Activated CD4-positive, alpha-beta T cell treated with anti-CD3 and anti-CD28 coated beads for 36 hours (primary cell): ENCODE measurements at places on chromosomes 3 and 15. TPM values are rescaled to one million over a fixed set of nuclear protein-coding genes. Genes with fewer than 3 reads are reported as not detected.

Gene POPDC2
- total RNA-seq, result 1.7 TPM

Gene ZCWPW2
- total RNA-seq, result 0.37 TPM

Gene GOLGA8J
- total RNA-seq, result not detected

Gene PLA2G4D
- total RNA-seq, result not detected

Gene ACTC1
- total RNA-seq, result not detected

Gene CLDN16
- not detected for total RNA-seq

Gene ADPRH
- 2.5 TPM for total RNA-seq

Gene PRICKLE2
- not detected for total RNA-seq

Gene QARS1
- 342 TPM for total RNA-seq

Gene BFSP2
- total RNA-seq, result not detected

Gene IL20RB
- total RNA-seq, result 0.93 TPM

Gene CPNE9
- 0.14 TPM for total RNA-seq

Gene CELSR3
- total RNA-seq, result 8.1 TPM

Gene MKRN3
- total RNA-seq, result 2.2 TPM

Gene AQR
- total RNA-seq, result 39.2 TPM

Gene C2CD4A
- total RNA-seq, result 0.73 TPM

Gene PRR23B
- total RNA-seq, result not detected

Gene SLC7A14
- not detected for total RNA-seq

Gene DHX30
- total RNA-seq, result 81.6 TPM

Gene CLSTN2
- total RNA-seq, result not detected

Gene BCL2A1
- 82.2 TPM for total RNA-seq
